ENCODE measurements at places on chromosomes 2 and 18.

DNA sequence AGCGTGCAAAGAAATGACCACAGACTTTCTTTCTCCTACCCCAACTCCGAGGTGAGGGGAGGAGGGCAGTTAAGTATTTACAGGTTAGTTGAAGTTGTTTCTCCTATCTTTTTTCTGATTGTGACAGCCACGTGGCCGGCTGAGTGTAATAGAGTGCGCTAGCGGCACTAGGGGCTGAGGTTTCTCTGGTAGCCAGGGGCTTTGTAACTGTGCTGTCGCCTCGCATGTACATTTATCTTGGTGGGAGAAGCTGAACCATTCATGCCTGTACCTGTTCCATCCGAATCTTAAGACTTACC, 214.1 kb upstream of the STON1 start:
- DNase-seq: peak; percentile 47

DNA sequence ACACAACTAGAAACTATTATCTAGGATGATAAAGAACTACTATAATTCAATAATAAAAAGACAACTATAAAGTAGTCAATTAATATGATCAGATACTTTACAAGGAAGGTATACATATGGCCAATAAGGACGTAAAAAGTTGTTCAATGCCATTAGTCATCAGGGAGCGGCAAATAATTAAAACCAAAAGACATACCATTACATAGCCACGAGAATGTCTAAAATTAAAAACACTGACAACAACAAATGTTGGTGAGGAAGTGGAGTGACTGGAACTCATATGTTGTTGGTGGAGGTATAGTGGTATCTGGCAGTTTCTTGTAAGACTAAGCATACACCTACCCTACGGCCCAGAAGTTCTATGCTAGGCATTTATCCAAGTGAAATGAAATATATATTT, 152.4 kb downstream of the MTCL1 start:
- no peak for DNase-seq

GRCh38 chr2:70014959-70015358, 53.5 kb upstream of the ASPRV1 start:
- no peak for DNase-seq

GRCh38 chr2:181517685-181518301, 60.6 kb downstream of the ITGA4 start:
- DNase-seq: peak; percentile 46

DNA sequence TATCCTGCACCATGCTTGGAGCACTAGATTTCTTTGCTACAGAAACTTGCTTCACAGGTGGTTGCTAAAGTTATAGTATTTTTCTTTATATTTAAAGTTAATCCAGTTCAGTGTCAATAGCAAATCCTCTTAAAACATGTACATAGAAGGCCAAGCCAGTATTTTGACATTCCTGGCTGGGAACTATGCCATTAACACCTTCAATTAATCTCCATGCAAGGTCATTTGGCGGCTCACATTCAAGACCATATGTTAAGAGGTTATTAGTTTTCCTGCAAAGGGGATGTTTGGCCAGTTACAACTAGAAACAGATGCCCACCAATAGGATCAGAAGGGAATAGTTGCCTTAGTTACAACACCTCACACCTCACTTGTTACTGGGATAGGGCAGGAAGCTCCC, 261.3 kb upstream of the MEIS1 start:
- no peak for DNase-seq

DNA sequence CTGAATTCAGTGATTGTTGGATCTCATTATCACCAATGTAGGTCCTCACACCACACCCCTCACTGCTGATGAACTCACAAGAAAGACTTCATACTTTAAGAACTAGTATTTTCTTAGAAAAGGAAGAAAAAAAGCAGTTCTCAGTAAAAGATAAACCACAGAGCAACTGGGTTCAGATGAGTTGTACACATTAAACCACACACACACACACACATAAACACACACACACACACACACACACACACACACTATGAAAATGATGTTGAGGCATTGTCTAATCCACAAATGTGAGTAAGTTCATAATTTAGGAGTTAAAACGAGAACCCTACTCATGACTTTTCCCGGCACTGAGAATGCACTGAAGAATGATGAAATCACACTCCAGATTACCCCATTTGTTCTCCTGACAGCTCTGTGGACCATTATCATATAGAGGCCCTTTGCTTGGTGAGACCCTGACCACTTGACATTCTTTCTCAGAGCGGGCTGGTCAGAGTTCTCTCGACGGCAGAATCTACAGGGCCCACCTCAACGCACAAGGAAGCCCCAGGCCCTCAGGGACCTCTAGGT, 106.2 kb downstream of the BCL2 start:
- DNase-seq: peak; percentile 48

- DNase-seq: no peak
These were observed 29.4 kb downstream of the GPD2 start for GRCh38 chr2:156465573-156465972.

DNA sequence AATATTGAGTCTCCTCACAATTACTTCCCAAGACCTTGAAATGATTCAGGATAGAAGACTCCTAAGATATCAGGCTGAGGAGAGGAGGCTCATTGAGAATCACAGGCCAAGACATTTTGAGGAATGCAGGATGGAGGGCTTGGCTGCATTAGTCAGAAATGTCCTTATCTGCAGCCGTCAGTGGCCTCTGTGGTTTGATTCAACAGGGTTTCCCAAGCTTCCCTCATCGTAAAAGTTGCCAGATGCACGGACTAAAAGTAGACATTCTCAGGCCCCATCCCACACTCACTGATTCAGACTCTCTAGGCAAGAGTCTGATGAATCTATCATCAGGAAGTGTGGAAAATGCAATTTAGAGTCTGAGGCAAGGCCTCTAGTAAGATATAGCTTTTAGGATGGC, 34.0 kb upstream of the TMEM178A start:
- no peak for DNase-seq

GRCh38 chr2:195049372-195050031, 607.5 kb upstream of the SLC39A10 start:
- DNase-seq: no peak

- no peak for DNase-seq
These were observed 339.5 kb downstream of the GULP1 start for GRCh38 chr2:188631037-188631809.

DNA sequence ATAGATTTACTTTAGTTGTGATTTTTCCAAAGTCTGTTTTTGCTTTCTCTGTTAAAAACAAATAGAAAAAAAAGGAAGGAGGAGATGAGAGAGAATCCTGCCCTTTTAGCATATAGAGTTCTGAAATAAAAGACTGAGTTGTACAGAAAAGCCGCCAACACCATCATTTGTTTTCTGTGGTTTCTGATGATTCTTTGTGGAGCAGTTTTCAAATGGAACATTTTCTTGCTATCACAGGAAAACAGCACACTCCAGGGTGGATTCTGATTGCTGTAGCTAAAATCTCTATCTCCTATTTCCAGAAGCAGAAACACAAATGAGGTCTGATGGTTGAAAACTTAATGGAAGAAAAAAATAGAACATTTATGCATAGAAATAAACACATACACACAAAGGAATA, 144.6 kb upstream of the L3MBTL4 start:
- DNase-seq: no peak

DNA sequence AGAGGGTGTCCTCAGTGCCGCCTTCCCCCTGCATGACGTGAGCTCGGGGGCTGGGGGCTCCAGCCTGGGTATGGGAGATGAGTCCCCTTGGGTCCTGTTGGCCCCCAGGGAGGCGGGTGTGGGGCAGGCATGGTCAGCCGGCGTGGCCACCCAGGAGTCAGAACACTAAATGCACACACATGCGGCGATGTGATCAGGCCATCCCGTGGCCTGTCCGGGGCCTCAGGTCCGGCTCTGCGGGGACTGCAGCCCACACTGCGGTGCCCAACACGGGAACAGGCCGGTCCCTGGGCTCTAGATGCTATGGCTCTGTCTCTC, 13.8 kb downstream of the ANO7 start:
- no peak for DNase-seq

GRCh38 chr2:19973466-19973865, 16.4 kb downstream of the WDR35 start:
- DNase-seq: no peak

DNA sequence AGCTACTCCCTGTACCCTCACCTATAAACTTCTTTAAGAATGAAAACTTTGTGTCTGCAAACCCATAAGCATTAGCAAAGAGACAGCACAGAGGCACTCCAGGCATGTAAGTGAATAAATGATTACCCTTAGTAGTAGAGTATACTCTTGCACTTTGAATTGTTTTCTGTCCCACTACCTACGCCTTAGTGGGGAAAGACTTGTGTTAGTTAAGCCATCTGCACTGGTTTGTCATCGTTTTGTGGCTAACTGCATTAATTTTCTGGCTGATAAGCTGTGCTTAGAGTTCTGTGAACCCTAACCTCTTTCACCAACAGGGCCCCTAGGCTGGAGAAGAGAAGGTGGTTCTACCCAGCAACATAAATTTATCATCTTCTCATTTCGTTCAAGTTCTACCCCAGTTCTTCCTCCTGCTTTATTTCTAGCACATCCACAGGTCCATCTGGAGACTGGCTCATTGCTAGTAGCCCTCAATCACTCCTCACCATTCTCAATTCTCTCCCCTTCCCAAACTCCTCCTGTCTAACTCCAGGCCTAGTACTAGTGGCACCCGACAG, 710 bp downstream of the LMAN2L start:
- no peak for DNase-seq

- no peak for DNase-seq
These were observed 73.6 kb downstream of the CCDC141 start for GRCh38 chr2:178976351-178976750.

DNA sequence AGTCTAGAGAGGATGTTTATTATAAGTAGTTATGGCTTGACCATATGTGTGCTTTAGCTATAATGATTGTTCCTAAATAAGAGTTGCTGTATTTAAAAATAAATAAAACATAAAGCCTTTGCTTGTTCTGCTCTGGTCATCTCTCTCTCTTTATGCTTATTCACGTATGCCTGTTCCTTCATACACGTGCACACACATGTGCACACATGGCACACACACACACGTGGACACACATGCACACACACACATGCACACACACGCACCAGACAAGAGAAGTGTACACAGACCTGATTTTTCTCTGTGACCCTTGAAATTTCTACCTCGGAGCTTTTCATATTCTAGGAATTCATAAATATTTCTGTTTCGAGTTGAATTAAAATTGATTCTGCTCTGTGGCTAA, 658.2 kb upstream of the SALL3 start:
- DNase-seq: no peak

DNA sequence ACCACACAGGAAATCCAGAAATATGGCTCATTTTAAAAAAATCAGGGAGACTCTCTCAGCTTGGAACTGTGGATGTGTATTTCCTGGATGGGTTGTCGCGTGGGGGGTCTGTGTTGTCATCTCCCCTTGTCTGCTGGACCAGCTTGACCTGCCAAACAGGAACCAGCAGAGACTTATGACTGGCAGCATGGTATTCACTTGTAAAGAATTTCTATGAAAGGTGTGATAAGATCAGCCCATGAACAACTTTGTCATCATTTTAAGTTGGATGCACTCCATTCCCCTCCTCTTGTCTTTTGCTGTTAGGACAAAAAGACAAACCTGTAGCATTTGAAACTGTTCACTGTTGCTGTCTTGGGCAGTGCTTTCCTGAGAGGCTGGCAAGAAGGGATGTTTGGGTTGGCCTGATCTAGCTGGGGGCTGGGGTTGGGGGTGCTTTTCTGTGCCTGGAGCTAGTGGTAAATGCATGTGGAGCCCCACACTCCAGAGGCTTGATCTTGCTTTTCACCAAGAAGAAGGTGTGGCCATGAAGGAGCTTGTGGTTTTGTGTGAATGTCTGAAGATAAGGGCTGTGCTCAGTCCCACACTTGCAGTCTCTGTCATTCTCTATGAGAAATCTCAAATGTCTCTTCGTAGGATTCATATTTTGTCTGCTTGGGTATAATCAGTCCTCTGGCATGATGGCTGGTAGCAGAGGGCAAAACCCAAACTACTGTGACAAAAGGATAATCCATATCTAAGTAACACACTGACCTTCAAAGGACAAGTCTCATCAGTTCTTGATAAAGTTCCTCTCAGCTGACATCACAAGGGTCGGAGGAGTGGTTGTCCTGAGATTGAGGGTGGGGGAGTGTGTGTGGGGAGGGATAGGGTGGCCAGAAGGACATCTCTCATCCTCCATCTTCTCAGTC, 39.0 kb downstream of the RALB start:
- DNase-seq: no peak

GRCh38 chr2:29014811-29015421, 33.8 kb downstream of the TOGARAM2 start:
- peak; percentile 86 for DNase-seq

- DNase-seq: no peak
These were observed 663 bp downstream of the C2orf49 start for GRCh38 chr2:105338020-105338385.

DNA sequence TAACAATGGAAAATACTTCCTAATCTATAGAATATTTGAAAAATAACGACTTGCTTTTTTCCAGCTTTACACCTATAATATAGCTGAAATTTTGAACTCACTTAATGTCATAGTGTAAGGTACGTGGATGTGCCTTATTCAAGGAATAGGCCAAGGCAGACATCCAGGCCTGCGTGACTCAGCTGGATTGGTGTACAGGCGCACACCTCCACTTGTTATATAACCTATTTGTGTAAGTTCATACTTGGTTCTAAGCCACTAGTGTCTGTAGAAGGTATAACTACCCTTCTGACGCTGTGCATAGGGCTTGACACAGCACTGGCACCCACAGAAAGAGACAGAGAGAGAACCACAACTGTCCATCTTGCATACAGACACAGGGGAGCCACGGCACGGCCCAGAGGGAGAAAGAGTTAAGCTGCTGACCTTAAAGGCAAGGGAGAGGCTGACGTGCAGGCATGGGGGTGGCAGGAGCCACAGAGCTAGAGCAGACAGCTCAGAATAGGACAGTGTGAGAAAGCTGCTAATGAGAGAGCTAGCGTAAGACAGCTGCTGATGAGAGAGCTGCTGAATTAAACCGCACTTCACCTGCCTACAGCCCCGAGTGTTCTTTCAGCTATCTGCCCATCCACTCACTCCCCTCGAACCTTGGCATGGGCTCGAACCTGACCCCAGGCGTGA, 16.1 kb downstream of the CCDC178 start:
- no peak for DNase-seq

GRCh38 chr2:85872536-85873161, 16.1 kb downstream of the ST3GAL5 start:
- DNase-seq: no peak

GRCh38 chr2:28028025-28028424, 137.5 kb downstream of the BABAM2 start:
- DNase-seq: no peak

DNA sequence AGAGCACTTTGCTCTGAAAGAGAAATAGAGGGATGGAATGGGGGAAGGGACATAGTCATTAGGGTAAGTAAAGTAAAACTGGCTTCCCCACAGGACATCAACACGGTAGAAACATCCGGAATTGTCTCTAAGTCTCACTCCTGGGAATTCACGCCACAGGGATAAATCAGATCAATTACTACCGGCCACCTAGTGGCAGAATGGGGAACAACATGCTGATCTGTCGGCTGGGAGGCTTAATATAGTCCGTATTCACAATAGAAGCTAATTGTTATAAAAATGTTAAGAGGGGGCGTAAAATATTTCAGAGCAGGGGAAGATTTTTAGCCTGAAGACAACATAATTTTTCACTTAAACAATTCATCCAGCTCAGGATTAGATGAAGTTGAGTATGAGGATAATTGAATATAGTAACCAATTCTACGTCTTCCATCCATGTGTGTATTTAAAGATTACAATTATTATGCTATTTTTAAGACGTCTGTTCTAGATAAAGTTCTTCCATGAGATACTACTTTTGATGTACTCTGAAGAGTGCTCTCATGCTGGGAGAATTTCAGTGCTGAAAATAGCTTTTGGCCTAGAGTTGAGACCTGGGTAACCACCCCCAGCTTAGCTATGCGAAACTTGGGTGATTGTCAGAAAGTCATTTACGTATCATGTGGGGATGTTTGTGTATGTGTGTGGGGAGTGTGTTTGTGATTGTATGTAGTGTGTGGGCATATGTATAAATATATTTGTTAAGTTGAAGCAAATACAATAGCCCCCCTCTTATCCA, 65.7 kb downstream of the LRRTM1 start:
- DNase-seq: peak; percentile 4
